ENCODE measurements at places on chromosomes 2 and 18.

GRCh38 chr2:154978710-154979109 lies 280.2 kb downstream of the KCNJ3 start:
- DNase-seq = no peak

GRCh38 chr18:43596105-43596712 lies 318.9 kb upstream of the SYT4 start:
- no peak for DNase-seq

DNA sequence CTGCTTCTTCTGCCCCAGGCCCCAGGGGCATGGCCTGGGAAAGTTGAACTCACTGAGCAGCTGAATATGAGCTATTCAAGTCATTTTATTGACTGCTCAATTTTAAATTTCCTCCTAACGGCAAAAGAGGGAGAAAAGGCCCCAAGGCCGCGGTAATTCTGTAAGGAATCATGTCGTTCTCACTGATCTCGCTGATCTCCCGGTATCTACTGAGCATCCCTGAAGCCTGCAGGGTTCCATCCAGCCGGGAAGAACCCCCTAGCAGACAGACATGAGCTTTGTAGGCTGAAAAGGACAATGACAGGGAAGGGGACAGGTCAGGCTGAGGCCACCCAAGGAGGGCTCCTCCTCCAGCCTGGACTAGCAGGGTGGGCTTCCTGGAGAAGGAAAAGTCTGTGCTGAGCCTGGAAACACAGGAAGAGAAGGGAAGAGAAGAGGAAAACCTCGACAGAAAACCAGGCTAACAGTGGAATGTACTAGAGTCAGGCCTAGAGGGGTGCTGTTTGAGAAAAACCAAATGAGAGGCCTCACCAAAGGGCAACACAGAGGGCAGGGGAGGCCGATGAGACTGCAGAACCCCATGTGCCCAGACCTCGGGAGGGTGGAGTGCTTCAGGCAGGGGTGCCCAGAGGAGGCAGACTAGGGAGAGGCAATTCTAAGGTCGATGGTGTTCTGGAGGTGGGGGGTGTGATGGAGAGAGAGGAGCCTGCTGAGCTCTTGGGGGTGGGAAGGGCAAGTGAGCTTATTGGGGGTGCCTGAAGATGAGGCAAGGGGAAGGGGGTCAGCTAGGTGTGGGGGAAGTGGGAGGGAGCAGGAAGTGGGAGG lies 2.9 kb upstream of the NPPC start:
- no peak for DNase-seq

GRCh38 chr18:5747678-5748077 lies 147.6 kb downstream of the TMEM200C start:
- no peak for DNase-seq

Data from cortex of kidney (tissue), 1 donor.